NCI-H774 (cell line): ENCODE measurements at places on chromosomes 11 and 22.

- no peak for DNase-seq
Measured at GRCh38 chr22:19621373-19622060, 92.8 kb upstream of the SEPTIN5 start.

DNA sequence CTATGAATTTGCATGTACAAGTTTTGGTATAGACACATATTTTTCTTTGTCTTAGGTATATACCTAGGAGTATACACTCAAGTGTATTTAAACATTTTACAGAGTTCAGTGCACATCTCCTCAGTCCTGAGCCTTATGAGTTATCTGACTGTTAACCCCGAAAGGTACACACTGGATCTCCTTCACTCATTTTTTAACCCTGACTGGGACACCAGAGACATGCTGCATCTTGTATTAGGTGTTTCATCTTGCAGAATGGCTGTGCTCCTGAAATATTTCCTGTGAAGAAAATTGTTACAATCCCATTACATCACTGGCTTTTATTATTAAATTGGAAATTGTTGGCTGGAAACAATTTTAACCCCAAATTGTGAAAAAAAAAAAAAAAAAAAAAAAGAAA lies 15.3 kb downstream of the PARVA start:
- DNase-seq = no peak

GRCh38 chr11:72241291-72241781 lies 2.6 kb downstream of the PHOX2A start:
- DNase-seq = no peak

DNA sequence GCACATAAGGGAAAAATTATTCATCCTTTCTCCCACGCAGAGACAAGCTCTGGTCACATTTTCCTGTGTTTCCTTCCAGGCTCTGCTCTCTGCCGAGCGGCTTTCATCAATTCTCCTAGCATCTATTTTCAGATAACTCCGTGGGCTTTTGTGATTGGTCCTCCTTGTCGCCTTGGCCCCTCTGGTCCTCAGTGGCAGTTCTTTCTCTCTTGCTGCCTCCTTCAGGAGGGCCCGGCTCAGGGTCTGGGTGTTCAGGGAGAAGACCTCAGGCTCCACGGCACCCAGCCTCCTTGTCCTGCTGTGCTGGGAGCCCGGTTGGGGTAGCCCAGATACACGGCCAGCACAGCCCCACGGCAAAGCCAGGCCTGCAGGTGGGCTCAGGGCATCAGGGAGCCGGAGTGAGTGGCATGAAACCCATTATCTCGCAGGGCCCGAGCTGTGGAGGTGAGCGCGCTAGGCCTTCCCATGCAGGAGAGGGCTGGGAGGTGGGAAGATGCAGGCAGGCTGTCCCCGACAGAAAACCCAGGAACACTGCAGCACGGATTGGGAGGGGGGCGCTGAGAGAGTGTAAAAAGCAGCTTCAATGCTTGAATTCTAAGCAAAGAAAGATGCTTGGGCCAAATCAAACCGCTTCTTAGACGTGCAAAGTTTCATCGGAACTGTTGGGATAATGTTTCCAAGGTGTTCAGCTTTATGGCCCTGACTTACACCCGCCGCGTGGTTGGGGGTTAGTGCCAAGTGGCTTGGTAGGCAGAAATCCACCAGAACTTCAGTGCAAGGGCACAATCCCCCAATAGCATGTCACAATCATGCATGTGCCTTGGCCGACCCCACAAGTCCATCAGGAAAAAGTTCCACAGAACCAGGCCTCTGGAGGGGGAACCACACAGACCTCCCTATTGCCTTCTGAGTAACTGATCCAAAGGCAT lies 81.9 kb upstream of the WNT7B start:
- DNase-seq = no peak

DNA sequence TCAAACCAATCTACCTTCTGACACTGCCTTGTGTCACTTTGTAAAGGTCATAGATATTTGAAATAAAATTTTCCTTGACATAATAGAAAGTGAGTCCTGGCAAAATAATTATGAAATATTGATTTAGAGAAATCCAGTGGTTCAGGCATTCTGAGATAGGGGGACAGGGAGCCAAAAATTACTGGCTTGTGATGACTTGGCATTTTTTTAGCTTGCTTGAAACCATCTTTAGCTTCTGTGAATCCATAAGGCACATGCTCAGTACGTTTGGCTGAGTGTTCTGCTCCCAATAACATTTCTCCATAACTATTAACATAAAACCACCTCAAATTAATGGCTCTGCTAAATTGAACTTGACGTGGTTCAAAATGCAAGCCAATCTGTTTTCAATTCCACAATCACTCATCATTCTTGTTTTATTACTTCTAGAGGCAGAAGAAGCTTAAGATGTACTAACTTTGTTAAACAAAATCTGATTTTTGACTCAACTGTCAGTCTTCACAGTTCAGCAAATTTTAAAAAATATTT lies 209.0 kb downstream of the LRRC4C start:
- DNase-seq = no peak

GRCh38 chr11:114260483-114260882 lies 35.7 kb upstream of the NNMT start:
- no peak for DNase-seq

DNA sequence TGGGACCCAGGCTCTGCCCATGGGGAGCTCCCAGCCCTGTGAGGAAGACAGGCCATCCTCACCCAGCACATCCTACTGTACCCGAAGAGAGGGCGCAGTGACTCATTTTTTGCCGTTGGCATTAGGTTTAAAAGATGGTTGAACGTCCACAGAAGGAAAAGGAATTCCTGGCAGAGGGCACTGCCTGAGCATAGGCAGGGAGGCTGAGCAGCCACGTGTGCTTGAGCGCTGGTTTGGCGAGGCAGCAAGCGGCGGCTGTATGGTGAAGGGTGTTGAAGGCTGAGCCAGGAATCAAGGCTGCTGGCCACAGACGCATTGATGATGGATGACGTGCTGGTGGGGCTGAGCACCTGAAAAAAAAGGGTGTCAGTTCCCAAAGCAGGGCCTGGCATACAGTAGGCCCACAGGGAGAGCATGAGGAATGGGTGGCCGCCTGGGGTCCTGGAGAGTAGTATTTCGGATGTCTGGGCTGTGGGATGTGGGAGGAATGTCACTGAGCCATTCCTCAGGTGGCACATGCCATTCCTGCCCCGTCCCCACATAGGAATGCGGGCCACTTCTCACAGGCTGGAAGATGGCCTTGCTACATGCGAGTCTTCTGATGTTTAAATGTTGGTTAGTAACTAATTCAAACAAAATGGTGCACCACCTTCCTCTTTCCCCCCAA lies 112.5 kb downstream of the KIAA1671 start:
- DNase-seq = no peak
